ENCODE measurements at places on chromosomes 1 and 21.

- DNase-seq, result no peak
Observed at GRCh38 chr1:185377831-185378230, 60.8 kb upstream of the IVNS1ABP start.

GRCh38 chr21:43277481-43278351, 108.9 kb downstream of the CRYAA start:
- DNase-seq, result no peak

DNA sequence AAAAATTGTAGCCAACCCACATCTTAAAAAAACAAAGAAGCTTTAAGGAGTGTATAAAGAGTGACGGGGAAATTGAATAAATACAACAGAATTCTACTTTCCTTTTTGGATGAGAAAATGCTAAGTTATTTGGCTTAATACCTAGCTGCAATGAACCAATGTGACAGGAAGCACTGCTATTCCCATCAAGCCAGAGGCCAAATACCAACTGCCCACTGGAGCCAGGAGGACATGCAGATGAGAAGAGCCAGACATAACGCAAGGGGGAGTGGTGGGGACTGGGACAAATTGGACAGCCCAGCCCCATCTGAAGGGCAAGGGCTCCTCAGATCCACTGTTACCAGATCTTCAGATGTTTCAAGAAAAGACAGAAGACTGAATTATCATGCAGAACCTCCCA, 25.7 kb downstream of the DNAJC11 start:
- no peak for DNase-seq

- DNase-seq, result no peak
Observed at GRCh38 chr1:117493906-117494305, 111.9 kb upstream of the TENT5C start.

GRCh38 chr1:244100704-244101453, 49.8 kb downstream of the ZBTB18 start:
- no peak for DNase-seq

DNA sequence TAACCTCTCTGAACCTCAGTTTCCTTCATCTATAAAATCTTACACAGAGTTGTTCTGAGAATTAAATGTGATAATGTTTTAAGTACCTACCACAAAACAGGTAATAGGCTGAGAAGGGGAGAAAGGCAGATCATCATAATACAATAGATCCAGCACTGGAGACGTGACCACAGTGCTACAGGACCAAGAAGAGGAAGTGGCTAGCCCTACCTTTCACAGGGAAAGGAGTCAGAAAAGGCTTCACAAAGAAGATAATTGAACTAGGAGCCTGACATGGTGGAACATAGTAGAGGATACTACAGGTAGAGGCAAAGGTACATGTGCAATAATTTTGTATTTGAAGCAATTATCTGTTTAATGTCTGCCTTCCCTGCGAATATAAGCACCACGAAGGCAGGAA, 45.1 kb downstream of the ERI3 start:
- DNase-seq, result no peak

- no peak for DNase-seq
Observed at GRCh38 chr1:11198851-11199594, 9.9 kb downstream of the ANGPTL7 start.

DNA sequence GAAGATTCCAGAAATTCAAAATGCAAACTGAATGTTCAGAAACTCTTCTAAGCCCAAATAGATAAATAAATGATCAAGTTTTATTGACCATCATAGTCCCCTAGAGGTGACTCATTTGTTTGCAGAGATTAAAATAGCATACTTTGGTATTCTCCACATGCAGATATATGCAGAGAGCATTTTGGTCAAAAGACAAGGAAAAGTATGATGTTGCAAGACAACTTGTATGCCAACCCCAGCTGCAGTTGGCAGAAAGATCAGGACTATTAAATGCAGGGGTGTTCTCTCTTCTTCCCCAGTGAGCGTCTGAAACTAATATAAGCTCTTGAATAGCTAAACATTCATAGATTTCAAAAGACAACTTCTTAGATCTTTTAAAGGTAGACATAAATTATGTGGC, 404.9 kb downstream of the LTN1 start:
- DNase-seq, result peak; percentile 57

DNA sequence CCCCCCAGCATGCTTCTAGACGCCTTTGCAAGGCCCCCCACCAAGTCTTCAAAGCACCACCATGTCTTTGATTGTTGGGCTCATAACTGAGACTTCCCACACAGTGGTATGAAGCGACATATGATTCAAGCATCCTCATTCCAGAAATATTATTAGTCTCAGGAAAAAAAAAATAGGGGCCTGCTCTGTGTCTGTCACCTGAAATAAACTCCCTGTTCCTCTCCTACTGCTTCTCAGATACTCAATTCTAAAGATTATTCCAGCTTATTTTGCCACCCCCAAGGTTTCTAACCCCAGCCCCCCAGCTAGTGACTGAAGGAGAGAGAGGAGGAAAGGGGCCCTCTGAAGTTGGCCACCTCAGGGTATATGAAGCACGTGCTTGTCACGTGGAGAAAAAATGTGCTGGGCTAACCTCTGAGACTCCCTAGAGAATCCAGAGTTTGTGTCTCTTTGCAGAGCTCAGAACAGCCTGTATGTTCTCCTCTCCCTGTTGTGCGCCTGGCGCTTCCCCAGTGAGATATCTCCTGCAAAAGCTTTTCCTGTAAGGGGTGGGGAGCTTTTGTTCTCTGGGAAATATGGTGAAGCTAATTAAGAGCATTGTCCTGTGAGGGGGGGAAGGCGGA, 35.9 kb upstream of the RASAL2 start:
- peak; percentile 51 for DNase-seq

GRCh38 chr1:31302709-31303441, 6.0 kb downstream of the ZCCHC17 start:
- DNase-seq, result no peak

DNA sequence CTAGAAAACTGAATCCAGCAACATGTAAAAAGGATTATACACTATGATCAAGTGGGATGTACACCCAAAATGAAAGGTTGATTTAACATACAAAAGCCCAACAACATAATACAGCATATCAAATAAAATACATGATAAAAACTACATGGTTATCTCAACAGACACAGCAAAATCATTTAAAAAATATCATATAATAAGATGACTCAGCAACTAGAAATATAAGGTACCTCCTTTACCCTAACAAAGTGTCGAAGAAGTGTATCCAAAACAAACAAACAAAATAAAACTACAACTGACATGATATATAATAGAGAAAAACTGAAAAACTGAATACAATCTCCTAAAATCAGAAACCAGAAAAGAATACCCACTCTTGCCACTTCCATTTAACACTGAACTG, 969.1 kb downstream of the AMY1C start:
- no peak for DNase-seq

GRCh38 chr1:6257541-6258069, 3.3 kb downstream of the GPR153 start:
- DNase-seq, result no peak

- no peak for DNase-seq
Observed at GRCh38 chr1:211605034-211605433, 26.1 kb upstream of the SLC30A1 start.

GRCh38 chr1:156394082-156394481, 25.1 kb downstream of the RHBG start:
- DNase-seq, result no peak

DNA sequence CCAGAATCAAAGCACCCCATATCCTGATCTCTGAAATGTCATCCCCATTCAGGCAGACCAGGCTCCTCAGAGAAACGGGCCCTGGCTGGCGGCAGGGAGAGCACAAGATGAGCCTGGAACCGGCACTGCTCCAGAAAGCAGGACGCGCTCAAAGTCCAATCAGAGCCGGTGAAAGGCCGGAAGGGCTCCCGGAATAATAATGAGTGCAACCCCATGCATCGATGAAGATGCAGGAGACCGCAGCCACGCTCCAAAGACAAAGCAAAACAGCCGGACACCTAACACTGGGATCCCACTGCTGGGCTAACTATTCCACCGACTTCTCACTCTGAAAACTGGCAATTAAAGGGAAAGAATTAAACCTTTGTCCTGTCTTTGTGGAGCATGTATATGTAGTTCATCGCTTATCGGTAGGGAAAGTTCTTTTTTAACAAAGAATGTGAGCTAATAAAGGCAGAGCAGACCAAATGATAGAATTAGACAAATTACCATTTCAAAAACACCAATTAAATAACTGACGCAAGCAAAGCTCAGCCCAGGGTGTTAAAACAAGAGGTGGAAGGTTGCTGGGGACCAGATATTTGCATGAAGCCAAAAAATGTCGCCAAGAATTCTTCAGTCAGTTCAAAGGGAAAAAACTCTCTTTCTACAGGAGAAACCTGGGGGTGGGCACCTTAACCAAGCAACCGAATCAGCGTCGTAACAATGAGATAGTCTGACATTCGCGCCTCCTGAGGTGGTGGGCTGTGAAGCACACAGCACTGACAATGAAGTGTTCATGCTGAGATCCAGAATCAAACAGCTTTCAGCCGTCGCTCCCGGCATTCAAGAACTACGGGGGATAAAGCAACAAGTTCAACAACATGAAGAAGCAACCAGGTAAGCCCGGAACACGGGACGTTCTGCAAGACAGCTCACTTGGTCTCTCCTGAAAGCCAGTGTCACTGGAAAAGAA, 95.2 kb downstream of the NPHP4 start:
- no peak for DNase-seq

DNA sequence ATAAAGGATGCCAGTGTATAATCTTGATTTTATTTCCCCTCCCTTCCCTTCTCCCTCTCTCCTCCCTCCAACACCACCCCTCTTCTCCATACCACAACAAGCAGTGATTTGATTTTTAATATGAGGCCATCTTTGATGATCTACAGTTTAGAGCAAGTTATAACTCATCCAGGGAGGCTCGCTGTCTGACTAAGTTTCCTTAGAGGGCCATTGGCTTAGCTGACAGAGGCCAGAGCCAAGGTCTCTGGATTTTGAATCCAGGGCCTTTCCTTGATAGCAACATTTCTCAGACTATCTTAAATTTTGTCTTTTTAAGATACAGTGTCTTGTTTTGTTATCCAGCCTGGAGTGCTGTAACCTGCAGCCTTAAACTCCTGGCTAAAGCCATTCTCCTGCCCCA, 431.0 kb upstream of the USP24 start:
- no peak for DNase-seq

DNA sequence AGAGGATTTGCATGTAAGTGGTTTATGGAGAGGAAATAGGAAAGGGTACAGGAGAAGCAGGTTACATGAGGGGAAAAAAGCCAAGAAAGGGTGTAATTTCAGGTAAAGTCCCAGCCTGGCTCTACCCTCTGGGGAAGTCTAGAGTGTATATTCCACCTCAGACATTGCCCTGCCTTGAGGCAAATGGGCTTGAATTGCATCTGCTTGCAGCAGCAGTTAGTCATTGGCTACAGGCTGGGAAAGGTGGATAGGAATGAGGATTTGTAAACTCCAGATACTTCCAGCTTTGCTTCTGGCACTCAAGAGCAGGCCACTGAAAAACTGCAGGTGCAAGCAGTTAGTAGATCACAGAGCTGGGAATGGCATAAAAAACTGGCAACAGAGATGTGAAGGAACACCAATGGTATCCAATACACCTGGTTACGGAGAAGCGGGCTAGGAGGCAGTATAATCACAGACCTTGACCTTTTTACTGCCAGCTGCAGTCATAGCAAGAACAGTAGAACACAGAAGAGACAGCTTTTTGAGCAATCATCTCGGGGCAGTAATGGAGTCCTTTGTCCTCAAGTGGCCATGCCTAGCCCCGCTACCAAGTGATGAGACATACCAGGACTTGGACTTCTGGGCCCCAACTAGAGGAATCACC, 226.9 kb upstream of the NRIP1 start:
- no peak for DNase-seq

- DNase-seq, result peak; percentile 53
Observed at GRCh38 chr1:31666263-31666963, 21.7 kb upstream of the PEF1 start.

- DNase-seq, result no peak
Observed at GRCh38 chr21:19049567-19049966, 646.0 kb upstream of the TMPRSS15 start.

GRCh38 chr1:201883786-201884185, 4.9 kb upstream of the SHISA4 start:
- DNase-seq, result peak; percentile 45

GRCh38 chr1:30101487-30102227, 621.7 kb downstream of the MATN1 start:
- no peak for DNase-seq

- DNase-seq, result no peak
Observed at GRCh38 chr1:205923651-205924459, 19.4 kb downstream of the SLC26A9 start.

Data from adipocyte (in vitro differentiated cells).